Right kidney (tissue), 9 donors: ENCODE measurements at places on chromosomes 5 and 9.

- no peak for DNase-seq
Measured at GRCh38 chr5:17379100-17379951, 118.7 kb upstream of the TAF11L2 start.

DNA sequence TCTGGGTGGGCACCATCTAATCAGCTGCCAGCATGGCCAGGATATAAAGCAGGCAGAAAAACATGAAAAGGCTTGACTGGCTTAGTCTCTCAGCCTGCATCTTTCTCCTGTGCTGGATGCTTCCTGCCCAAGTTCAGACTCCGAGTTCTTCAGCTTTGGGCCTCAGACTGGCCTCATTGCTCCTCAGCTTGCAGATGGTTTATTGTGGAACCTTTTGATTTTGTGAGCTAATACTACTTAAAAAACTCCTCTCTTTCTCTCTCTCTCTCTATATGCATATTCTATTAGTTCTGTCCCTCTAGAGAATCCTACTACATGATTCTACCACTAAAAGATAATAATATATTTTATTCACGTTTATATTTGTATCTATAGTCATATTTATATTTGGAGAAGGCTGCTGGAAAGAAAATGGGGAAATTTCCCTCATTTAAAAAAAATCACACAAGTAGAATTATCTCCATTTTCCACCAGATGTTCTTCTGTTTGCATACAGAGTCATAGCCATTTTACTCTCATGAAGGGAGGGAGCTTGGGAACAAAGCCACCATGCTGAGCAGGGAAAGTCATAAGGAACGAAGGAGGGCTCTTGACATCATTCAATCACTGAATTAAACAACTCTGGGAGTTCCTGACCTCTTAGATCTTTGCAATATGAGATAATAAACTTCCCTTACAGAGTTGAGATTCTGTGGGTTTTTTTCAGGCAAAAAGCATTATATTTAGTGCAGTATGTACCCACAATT lies 1137.4 kb upstream of the CDH18 start:
- no peak for DNase-seq

DNA sequence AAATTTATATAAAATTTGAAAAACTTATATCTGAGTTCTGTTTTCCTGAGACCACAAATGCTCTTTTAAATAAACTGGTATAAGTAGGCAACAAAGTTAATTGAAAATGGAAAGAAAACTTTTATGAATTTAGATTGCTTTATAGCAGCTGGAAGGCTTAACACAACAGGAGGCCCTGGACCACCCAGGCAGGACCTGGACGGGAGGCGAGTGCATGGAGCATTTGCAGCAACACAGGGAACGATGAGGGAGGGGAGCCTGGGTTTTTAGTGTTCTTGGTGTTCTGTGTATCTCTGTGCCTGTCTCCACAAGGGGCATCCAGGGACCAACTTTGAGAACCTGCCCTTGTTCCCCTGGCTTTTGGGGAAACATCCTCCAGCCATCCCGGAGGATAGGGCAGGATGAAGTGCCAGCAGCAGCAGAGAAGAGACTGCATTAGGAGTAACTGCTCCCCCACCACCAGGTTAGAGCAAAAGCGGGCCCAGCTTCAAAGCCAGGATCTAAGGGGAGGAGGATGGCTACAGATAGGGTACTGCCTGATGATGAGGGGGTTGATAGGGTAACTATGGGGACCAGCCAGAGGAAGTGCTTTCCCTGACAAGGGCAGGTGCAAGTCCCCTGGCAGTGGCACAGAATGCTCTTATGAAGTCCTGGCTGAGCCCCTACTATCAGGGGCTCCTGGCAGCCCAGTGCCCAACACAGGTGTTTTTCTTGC lies 6.7 kb upstream of the SPATA31E1 start:
- DNase-seq, result no peak

DNA sequence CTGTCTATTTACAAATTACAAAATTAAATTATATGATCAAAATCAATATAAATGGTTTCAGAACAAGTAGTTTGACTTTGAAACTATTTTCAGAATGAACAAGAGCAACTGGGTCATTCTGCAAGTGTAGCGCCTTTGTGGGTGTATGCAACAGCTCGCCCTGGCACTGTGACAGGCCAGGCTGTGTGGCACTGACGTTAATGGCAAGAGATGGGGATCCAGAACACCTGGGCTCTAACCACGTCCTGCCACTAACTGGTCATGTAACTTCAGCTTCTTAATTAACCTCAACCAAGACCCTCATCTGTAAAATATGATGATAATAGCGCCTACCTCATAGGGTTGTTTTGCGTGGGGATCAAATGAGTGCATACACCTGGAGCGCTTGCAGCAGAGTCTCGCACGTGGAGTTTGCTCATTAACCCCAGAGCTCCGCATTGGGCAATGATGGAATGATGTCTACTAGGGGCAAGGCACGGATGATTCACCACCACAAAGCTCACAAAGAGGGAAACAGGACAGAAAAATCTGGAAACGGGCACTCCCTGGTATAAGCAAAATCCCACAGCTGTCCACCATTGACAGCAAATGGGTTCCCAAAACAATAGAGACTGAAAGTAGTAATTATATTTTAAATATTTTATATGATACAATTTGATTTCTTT lies 639.4 kb downstream of the SEMA5A start:
- no peak for DNase-seq

DNA sequence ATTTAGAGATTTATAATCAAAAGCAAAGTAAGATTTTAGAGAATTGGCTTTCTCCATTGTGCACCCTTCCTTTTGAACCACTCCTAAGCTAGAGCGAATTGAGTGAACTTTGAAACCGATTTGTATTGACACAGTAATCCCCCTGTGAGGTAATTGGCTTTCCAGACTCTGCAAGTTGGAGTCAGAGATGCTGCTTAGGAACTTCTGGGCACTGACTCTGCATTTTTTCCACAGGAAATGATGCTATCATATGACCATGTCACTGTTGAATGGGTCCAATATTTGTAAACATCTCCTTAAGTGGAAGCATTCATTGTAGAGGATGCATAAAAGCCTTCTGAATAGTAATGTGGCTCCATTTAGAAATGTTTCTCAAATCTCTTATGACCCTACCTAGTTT lies 394.4 kb upstream of the ZNF608 start:
- DNase-seq, result no peak
